NB4 (cell line): ENCODE measurements at places on chromosomes 13 and 19.
A peak's percentile ranks its signal among the peaks of the same experiment; 100 is the strongest.

DNA sequence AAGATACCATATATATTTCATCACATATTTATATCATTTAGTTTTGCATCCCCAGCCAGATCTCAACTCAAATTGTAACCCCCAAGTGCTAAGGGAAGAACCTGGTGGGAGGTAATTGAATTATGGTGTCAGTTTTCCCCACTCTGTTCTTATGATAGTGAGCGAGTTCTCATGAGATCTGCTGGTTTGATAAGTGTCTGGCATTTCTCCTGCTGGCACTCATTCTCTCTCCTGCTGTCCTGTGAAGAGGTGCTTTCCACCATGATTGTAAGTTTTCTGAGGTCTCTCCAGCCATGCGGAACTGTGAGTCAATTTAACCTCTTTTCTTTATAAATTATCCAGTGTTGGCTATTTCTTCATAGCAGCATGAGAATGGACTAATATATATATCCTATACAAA lies 462.5 kb upstream of the SLITRK5 start:
- DNase-seq = no peak

DNA sequence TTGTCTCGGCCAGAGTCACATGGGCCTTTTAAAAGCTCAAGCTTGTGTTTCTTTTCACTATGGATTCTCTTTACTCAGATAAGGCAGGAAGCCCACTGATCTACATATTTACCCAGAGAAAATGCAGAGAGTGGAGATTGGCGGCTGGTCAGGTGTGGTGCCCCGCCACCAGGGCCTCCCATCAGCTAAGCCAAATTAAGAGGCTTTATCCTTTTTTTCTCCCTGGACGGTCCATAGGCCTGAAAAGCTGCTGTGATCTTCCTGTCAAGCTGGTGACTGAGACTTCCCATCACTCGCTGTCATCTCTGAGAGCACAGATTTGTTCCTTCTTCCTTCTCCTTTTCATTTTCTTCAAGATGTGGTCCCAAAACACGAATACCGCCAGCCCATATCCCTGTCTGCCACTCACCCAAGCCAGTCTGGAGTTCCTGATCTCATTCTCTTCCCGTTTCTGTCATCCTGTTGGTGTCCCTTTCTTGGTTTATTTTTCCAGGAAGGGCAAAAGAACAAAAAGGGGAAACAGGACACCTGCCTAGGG lies 1.9 kb downstream of the SAFB start:
- DNase-seq = no peak

DNA sequence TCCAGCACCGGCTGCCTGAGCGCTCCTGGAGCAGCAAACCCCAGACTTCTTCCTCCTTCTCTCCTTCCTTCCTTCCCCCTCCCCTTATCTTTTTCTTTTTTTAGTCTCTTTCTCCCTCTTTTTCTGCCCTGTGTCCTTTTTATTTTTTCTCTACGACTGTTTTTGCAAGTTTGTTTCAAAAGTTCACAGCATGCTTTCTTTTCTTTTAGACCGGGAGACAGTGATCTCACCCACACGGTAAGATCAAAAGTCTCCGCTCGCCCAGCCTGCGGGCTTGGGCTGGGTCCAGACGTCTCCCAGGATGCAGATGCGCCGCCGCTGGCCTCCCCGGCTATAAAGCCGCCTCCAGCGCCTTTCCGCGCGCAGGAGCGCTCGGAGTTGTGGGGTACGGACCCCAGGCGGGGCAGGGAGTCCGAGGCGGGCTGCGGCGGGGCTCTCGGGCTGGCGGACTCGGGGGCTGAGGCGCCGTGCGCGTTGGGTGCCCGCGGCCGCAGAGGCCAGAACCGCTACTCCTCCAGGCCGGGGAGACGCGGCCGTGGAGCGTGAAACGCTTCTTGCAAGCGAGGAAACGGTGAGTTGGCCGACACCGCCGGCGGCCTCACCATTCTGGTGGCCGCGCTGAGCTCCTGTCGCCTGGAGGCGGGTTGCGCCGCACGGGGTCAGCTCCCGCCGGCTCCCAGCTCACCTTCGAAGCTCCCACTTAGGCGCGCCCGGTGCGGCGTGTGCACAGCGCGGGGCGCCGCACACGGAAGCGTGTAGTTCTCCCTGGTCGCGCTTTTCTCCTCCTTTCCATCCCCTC lies 2.0 kb upstream of the TSHZ3 start:
- no peak for DNase-seq

DNA sequence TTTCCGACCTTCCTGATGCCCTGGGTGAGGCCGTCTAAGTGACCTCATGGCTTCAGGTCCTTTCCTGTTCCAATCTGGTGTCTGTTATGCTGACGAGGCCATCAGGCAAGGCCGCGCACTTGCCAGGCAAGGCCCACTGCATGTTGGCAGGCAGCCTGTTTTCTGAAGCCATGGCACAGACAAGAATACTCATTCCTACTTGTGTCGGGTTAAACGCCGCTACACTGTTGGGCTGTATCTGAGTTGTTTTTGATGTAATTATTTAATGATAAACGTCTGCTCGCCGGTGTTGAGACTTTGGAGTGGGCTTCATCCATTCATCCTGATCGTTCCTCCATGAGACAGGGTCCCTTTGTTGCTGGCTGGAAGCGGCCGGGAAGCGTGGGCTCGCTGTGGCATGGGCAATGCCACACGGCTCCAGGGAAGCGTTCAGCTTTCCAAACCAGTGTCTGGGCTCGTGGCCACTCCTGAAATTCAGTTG lies 92.1 kb downstream of the ATP11A start:
- no peak for DNase-seq

- no peak for DNase-seq
Measured at GRCh38 chr13:76266561-76266960, 619.6 kb downstream of the KCTD12 start.

DNA sequence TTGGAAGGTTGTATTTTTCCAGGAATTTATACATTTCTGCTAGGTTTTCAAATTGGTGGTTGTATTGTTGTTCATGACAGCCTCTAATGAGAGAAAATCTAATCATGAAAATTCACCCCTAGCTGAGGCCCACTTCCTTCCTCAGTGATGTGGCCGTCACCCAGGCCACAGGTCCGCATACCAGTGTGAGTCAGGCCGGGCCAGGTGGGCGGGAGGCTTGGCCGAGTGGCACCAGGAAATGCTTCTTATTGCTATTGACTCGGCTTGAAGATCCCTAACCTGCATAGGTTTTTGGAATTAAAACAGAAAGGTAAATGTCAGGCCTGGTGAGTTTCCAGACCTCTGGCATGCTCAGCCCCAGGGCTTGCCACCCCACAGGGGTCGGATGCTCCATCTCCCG lies 88.7 kb downstream of the SCGB2B2 start:
- no peak for DNase-seq

- DNase-seq = no peak
Measured at GRCh38 chr13:25391932-25392331, 20.2 kb downstream of the ATP8A2 start.

DNA sequence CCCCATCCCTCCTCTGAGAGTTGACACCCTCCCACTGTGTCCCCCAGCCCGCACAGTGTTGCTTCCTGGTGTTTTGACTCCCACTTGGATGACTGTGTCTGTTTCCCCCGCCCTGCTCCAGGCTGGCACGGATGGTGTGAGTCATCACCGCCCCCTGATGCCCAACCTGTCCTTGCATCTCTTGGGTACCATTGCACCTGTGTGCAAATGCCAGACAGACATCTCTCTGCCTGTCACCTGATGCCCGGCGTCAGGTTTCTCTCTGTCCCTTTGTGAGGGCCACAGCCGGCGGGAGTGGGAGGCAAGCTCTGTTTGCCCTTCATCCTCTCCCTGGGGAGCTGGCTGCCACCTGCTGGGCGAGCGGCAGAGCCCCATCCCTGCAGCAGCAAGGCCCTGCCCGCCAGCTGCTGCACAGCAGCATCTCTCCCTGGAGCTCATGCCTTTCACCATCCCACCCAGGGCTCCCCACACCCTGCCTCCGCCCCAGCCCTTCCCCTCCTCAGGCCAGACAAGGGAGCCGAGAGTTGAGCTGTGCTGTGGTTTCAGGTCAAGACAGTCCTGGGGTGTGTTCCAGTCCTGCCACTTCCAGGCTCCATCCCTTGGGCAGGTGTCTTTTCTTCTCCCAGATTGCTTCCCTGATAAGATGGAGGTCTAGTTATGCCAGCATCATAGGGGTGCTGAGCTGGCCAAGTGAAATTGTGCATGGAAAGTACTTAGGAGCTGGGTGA lies 29.7 kb downstream of the NKPD1 start:
- DNase-seq = no peak

DNA sequence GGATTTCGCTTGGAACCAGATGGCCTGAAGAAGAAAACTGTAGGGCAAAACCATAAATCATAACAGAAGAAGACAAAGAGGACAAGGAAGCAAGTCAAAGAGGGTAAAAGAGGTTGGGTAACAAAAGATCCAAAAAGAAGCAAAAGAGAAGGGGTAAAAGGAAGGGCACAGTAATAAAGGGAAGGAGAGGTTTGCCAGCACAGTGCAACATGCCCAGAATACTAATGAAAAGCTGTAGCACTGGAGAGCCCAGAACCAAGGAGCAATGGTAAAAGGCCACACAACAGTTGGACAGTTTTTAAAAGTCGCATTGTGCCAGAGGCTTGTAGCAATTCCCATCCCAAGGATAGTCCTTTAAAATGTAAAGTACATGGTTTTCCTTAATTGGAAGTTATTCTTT lies 506.6 kb downstream of the PCDH9 start:
- no peak for DNase-seq

GRCh38 chr19:589693-590395 lies at the start of gene HCN2:
HCN2 (plus strand) TSS chr19:589881; CDS start chr19:589946, 65 bp downstream.
- DNase-seq = no peak

- DNase-seq = no peak
Measured at GRCh38 chr19:45769821-45770191, 754 bp upstream of the SIX5 start.

DNA sequence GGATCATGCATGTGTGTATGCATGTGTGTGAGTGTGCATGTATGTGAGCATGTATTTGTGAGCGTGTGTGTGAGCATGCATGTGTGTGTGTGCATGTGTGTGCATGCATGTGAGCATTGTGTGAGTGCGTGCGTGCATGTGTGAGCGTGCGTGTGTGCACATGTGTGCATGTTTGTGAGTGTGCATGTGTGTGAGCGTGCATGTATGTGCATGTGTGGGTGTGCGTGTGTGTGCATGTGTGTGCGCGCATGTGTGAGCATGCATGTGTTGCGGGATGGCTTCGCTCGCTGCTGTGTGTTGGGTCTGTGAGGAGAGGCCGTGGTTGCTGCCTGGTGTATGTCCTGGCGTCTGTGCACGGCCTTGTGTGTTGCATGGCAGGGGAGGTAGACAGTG lies 32.4 kb downstream of the PAK4 start:
- DNase-seq = no peak

GRCh38 chr13:67232384-67232783 lies 2.2 kb upstream of the PCDH9 start:
- no peak for DNase-seq

DNA sequence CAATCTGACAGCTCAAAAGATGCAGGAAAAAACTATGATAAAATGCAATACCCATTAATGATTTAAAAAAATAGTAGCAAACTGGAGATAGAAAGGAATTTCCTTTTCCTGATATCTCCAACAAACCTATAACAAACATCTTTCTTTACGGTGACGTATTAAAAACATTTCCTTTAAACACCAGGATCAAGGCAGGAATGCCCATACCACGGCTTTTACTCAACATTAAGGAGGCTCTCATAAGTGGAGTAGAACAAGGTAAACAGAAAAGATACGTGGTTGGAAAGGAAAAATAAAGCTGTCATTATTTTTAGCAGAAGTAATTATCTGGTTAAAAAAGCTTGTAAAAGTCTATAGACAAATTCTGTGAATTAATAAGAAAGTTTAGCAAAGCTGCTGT lies 61.1 kb downstream of the MIPEP start:
- DNase-seq = no peak

DNA sequence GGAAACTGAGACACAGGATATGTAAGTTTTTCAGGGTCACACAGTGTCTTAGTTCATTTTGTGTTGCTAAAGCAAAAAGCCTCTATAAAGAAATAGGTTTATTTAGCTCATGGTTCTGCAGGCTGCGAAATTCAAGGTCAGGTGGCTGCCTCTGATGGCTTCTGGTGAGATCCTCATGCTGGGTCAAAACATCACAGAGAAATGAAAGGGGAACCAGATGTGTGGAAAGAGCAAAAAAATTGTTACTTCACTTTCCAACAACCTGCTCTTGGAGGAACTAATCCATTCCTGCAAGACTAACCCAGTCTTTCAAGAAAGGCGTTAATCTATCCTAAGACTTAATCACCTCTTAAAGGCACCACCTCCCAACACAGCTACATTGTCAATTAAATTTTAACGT lies 64.2 kb upstream of the UBL3 start:
- peak; percentile 42 for DNase-seq

DNA sequence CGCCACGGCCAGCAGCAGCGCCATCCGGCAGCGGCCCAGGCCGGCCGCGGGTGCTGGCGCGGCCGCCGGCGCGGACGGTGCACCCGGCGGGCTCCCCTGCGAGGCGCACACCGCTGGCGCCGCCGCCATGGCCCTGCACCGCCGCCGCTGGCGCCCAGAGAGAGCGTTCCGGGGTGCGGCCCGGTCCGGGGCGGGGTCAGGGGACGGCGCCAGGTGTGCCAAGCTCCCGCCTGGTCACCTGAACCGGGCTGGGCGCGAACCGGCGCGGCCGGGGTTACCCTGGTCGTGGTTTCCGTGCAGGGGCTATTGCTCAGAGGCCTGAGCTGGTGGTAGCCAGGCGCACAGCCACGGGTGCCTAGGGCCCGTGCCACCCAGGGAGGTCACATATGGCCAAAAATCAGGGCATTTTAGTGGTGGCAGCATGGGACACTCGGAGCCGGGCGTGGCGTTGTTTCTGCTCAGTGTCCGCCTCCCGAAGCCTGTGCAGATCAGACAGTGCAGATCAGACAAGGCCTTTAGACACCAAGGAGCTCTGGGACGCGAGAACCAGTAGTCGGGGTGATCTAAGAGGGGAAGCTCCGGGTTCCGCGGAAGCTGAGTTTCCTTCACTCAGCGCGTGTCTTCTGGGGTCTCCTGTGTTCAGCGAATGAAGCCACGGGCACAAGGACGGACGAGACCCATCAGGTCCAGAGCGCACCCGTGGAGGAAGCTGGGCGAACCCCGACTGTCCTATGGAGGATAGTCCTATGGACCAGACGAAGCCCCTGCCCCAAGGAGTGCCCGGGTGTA lies at the start of gene TMEM238:
TSS of gene TMEM238 (minus strand) at position 162 of the 789 bp plus-strand sequence. CDS start at position 129, 33 bp downstream.
- DNase-seq = peak; percentile 52

DNA sequence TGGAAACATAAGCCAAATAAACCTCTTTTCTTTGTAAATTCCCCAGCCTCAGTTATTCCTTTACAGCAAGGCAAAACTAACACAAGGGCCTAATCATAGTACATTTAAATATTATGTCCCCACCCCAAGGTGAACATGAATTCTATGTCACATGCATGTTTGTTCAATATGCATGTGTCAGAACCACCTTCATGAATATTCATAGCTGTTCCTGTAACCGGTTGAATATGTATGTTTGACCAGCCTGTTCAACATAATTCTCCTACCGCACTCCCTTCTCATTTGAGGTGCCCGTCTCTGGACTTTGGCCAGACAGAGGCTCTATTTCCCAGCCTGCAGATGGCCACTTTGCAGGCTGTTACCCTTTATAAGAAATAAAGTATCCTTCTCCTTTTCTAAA lies 769.4 kb upstream of the SLITRK1 start:
- no peak for DNase-seq

GRCh38 chr19:55098716-55099556 lies 18.5 kb downstream of the PPP1R12C start:
- DNase-seq = no peak

GRCh38 chr13:30346153-30346788 lies 38.9 kb upstream of the KATNAL1 start:
- DNase-seq = peak; percentile 76
